Activated CD4-positive, alpha-beta memory T cell treated with anti-CD3 and anti-CD28 coated beads, Interleukin-2, amount 10 ng/mL, durations not matched to agents 7 days and 5 days (primary cell): ENCODE measurements at places on chromosomes 12 and 14. TPM values are rescaled to one million over a fixed set of nuclear protein-coding genes. Genes with fewer than 3 reads are reported as not detected.

The PNP gene
- 210 TPM for total RNA-seq

The AHSA1 gene
- total RNA-seq: 162 TPM

The RTL1 gene
- not detected for total RNA-seq

The CDCA3 gene
- 101 TPM for total RNA-seq

The RAPGEF3 gene
- 1.4 TPM for total RNA-seq

The PMCH gene
- 1.4 TPM for total RNA-seq

GRCh38 chr12:112891093-112892024 lies 15.4 kb upstream of the OAS1 start:
- DNase-seq: no peak

- DNase-seq: no peak
These were observed 17.3 kb downstream of the SELPLG start for GRCh38 chr12:108616359-108616758.

DNA sequence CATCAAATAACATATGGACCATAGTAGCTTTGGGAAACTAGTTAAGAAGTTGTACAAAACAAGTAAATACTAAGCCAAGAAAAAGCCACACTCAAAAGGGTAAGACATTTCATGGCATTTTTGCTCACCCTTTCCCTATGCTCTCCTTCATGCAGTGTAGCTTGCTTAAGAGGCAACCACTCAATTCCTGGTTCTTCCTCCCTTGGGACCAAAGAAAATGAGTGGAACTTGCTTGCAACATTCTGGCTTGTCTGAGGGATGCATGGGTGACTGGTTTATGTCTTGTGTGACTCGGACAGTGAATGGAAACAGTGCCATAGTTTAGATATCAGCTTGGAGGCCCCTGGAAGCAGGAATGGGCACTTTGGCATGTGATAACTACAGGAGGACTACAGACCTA lies 252.0 kb upstream of the ARID2 start:
- DNase-seq: no peak

DNA sequence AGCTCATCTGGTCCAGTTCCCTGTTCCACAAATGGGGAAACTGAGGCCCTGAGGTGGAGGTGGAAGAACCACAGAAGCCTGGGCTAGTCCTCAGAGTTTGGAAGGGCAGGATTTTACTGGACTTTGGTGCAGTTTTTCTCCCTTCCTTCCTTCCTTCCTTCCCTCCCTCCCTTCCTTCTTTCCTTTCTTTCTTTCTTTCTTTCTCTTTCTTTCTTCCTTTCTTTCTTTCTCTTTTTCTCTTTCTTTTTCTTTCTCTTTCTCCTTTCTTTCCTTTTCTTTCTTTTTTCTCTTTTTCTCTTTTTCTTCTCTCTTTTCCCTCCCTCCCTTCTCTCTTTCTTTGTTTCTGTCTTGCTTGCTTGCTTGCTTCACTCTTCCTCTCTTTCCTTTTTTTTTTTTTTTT lies 95.7 kb upstream of the TBX3 start:
- DNase-seq: no peak

DNA sequence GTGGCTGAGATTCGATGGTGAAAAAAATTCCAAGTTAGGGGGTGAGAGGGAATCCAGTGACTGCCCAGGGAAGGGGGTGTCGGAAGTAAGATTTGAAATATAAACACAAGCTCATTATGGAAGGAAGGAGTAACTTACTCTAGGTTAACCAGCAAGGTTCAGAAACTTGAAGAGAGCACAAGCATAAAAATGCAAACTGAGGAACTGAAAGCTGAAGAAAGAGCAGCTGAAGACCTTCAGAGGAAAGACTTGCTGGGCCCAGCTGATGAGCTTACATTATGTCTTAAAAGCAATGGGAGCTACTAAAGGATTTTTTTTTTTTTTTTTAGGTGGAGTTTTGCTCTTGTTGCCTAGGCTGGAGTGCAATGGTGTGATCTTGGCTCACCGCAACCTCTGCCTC lies 189.7 kb upstream of the GRIN2B start:
- no peak for DNase-seq

GRCh38 chr14:72682188-72682587 lies 211.7 kb downstream of the DPF3 start:
- no peak for DNase-seq

- no peak for DNase-seq
These were observed 4.9 kb upstream of the AP1G2 start for GRCh38 chr14:23572524-23572828.

DNA sequence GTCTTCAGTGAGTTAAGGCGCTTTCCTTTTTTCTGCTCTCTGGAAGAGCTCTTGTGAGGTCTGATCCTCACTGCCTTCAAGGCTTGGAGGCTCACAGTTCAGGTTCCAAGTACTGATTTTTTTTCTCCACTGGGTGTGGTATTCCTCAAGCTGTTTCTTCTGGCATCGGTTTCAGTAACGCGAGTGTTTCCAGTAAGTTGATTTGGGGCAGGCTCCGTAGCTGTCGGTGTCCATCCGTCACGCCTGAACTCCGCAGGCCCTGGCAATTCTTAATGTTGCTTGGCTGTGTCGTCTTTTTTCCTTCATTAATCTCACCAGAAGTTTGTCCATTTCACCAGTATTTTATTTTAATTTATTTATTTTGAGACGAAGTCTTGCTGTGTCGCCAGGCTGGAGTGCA lies 30.6 kb downstream of the LRCOL1 start:
- DNase-seq: no peak
